ENCODE measurements at places on chromosomes 7 and 10.

GRCh38 chr10:126131341-126131740 lies 235.0 kb downstream of the FANK1 start:
- no peak for DNase-seq

DNA sequence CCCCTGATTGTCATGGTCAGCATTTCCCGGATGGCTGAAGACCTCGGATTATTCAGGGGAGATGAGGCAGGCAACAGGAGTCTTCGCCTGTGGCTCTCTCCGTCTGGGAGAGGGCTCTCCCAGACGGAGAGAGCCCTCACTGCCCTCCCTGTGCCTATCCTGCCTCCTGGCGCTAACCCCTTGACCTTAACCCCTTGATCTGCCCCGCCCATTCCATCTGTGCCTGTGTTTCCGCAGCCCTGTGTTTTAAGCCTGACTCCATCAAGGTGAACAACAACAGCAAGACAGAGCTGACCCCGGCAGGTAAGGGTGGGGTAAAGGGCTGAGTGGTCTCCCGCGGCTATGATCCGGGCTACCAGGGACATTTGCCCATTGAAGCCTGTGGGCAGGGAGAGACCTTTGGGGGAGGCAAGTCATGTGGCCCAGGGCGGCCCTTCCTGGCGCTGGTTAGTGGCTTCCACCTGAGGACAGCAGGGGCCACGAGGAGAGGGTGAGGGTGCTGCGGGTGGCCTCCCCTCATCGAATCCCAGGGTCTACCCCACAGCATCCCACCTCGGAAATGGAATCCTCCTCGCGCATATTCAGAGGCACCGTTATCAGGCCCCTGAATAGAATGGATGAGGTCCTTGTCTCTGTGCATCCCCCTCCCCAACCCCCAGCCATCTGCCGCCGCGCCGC lies 4.2 kb upstream of the MUC12 start:
- DNase-seq: no peak

- no peak for DNase-seq
Measured at GRCh38 chr7:42155584-42156290, 81.3 kb downstream of the GLI3 start.

DNA sequence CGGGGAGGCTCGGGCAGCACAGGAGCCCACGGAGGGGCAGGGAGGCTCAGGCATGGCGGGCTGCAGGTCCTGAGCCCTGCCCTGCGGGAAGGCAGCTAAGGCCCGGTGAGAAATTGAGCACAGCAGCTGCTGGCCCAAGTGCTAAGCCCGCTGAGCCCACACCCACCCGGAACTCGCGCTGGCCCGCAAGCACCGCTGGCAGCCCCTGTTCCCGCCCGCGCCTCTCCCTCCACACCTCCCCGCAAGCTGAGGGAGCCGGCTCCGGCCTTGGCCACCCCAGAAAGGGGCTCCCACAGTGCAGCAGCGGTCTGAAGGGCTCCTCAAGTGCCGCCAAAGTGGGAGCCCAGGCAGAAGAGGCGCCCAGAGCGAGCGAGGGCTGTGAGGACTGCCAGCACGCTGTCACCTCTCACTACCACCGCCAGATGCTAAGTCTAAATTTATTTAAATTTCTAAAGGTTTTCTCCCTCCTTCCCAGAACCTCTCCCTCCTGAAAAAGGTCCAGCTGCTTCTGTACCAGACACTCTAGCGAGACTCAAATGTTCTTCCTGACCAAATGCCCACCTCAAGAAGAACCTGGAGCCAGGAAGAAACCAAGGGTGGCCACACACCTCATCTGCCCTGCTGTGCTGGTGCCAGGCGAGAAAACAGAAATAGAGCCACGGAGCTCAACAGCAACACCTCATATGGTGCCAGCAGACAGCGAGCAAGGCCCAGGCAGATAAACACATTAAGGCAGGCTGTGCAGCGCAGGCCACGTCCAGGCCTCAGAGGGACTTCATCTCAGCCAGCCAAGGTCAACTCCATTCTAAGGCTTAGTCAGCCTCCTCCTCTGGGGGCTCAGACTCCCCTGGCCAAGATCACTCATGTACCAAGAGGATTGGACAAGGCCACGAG lies 47.0 kb downstream of the KCNMA1 start:
- no peak for DNase-seq

DNA sequence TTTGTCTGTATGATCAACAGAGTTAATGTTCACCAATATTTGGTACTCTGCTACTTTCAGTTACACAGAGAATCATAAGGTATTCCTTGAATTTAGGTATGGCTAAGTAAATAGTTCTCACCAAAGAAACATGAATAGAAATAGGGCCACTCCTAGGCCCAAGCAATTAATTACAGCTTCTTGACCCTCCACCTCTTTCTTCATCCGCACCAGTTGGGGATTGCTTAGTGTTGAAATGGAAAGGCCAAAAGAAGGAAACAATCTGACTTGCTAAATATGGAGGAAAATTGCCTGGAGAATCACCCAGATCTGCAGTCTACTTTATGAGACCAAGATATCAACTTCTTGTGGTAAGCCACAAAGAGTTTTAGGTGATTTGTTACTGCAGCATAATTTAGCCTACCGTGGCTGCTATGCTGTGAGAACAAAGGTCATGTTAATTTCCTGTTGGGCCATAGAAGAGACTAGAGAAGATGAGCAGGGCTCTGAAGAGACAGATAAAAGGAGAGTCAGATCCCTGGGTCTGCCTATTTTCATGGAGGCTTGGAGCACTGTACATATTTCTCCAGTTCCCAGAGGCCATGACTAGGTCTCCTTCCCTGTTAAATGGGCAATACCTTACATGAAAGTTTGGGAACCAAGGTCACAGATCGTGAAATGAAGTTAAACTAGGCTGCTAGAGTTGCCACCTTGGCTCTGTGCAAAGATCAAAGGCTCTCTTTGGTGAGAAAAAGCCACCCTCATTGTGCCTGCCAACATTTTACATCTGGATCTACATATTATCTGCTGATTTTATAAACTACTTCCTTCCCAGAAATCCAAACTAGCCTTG lies 93.3 kb upstream of the GDF10 start:
- no peak for DNase-seq

DNA sequence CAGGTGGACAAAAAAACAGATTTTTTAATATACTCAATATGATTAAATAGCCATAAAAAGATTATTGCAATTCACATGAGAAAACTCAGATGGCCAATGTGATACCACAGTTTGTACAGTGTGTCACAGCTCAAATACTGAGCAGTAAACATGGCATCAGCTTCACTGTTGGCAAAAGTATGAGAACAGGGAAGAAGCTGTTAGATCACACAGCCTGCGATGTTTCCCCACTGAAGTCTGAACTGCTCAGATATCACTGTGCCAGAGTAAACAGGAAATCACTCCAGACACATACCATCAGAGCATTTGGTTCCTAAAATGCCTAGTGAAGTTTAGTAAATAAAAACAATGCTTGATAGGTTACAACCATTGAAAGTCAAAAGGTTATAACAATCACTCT lies 347.8 kb downstream of the ETV1 start:
- no peak for DNase-seq

DNA sequence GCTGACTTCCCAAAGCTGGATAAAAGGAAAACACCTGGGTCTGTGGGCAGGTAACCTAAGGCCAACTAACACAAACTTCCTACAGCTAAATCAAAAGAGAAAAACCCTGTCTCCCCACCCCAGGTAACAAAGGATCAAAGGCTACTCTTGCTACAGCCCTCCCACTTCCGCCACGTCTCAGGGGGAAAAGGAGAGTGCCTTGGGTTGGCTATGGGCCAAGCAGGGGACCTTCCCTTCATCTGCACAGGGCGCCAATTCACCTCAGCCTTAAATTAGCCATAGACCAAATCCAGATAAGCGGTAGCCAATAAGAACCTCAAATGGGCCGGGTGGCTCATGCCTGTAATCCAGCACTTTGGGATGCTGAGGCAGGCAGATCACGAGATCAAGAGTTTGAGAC lies 69.1 kb upstream of the LANCL2 start:
- no peak for DNase-seq

DNA sequence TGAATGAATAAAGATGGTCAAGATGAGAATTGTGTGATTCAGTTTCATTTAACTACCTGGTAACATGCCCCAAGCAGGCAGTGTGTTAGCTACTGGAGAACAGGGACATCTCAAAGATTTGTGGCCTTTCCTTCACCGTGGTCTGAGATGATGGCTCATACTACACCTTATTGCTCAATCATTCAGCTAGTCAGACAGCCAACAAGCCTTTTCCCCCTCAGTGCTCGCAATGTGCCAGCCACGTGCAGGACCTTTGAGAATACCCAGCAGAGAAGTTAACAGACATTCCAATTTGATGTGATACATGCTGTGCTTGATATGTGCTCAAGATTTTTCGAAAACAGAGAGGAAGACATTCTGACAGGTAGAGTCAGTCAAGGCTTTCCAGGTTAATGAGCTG lies 562.8 kb downstream of the SUGCT start:
- DNase-seq: no peak

GRCh38 chr10:114825513-114826253 lies 4.1 kb downstream of the FHIP2A start:
- no peak for DNase-seq

DNA sequence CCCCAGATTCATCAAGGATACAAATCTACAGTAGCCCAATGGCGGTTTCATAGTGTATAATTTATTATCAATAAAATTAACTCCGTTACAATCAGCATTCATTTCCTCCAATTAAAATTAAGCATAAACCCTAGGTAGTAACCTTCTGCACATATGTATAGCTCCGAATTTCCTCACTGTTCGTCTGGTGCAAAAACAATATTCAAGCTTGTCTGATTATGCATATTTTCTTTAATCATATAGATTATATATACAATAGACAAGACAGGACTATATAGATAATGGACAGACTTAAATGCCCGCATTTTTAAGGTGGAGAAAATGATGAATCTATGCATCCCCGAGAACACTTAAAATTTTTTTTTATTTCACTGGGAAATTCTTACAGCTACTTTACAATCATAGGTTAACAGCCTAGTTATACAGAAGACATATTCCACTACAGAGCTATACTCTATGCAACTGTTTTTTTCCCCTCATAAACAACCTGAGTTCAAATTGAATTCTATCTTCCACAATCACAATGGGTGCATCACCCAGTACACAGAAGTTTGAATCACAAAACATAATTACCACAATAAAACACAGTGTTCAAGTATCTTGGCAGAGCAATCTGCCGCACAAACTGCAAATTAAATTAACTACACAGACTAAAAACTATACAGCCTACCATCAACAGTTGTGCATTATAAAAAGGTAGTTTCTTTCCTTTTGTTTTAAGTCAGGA lies 2.6 kb downstream of the HOXA9 start:
- DNase-seq: no peak

GRCh38 chr10:107653832-107654287 lies 489.4 kb upstream of the SORCS1 start:
- DNase-seq: no peak

- DNase-seq: no peak
Measured at GRCh38 chr10:91536111-91536510, 96.8 kb downstream of the PPP1R3C start.

DNA sequence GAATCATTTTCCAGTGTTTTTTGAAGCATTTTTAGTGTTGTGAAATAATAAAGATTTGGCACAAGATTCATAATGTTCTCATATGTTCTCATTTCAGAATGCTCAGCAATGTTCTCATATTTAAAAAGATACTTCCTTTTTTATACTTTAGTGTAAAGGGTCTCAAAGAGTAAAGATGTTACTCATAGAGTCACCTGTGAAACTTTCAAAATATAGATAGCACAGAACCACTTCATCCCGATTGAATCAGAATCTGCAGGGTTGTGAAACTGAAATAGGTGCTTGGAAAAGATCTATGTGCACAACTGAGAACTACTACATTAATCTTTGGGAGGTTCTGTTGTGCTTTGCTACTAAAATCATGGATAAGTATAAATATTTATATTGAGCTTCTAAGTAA lies 144.7 kb downstream of the MDFIC start:
- no peak for DNase-seq

- no peak for DNase-seq
Measured at GRCh38 chr10:19904202-19904661, 88.0 kb downstream of the PLXDC2 start.

DNA sequence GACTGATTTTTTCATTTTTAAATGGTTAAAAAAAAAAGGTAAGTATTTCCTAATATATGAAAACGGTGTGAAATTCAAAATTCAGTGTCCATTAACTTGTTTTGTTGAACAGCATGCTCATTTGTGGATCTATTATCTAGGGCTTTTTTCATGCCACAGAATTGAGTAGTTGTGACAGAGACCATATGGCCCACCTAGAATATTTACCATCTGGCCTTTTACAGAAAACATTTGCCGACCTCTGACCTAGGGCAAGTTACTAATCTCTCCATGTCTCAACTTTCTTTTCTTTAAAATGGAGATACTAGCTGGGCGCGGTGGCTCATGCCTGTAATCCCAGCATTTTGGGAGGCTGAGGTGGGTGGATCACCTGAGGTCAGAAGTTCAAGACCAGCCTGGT lies 41.3 kb downstream of the GRK5 start:
- no peak for DNase-seq

GRCh38 chr10:131085091-131085860 lies 226.2 kb downstream of the TCERG1L start:
- no peak for DNase-seq

DNA sequence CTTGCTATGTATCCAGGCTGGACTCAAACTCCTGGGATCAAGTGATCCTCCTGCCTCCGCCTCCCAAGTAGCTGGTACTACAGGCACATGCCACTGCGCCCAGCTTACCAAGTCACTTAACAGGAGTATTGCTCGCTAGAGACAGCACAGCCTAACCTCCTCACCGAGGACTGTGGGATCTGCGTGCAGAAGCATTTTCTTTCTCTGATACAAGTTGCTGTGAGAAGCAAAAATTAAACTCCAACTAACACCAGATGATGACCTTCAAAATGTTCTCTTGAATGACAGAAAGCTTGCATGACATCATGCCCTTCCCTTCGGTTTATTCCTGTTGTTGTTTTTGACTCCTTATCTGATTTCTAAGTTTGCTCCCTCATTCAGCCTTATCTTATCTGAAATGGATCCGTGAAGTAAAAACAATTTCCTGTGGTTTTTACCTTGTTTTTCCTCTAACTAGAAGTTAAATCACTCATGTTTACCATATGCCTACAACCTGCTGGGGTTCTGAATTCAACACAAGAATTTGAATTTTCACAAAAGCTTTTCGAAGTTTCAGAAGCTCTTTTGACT lies 94.4 kb upstream of the KIF5B start:
- no peak for DNase-seq

- no peak for DNase-seq
Measured at GRCh38 chr10:97828721-97829120, 20.9 kb upstream of the GOLGA7B start.

DNA sequence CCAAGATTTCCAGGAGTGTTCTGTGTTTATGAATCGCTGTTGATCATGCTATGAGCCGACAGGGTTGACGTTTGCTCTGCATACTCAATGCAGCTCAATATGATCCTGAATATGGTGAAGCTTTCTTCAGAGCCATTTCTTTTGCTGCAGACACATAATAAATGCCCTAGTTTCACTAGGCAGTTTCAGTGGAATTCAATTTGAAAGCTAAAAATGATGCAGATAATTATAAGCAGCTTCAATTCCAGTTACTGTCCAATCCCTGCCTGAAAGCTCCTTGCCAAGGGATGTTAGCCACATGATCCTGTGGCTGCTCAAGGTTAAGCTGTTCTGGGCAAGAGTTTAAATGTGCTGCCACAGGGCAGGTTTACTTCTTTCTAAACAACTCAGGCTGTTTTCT lies 805.6 kb downstream of the NRG3 start:
- DNase-seq: no peak

Measured in NCI-H1105 (cell line).